ENCODE measurements at places on chromosomes 11 and 22. TPM values are rescaled to one million over a fixed set of nuclear protein-coding genes. Genes with fewer than 3 reads are reported as not detected.

Gene PLA2G3
- total RNA-seq = not detected

Gene UPK2
- total RNA-seq = not detected

Gene KCTD14
- 1.4 TPM for total RNA-seq

Gene KRTAP5-9
- 0.20 TPM for total RNA-seq

Gene MAPK8IP1
- total RNA-seq = 3.5 TPM

Gene SPTY2D1
- total RNA-seq = 11.1 TPM

Gene TPBGL
- not detected for total RNA-seq

Gene SCGB2A2
- total RNA-seq = not detected

Gene CTSC
- 191 TPM for total RNA-seq

Gene LIF
- total RNA-seq = 0.49 TPM

Gene GALNT18
- 26.4 TPM for total RNA-seq

Gene FZD4
- total RNA-seq = 151 TPM

Gene GGTLC2
- total RNA-seq = not detected

Gene GRIK4
- 0.15 TPM for total RNA-seq

Gene PIK3IP1
- total RNA-seq = 6.3 TPM

Gene ALG8
- total RNA-seq = 43.3 TPM

Gene SCN4B
- total RNA-seq = not detected

Gene COA4
- total RNA-seq = 131 TPM

Gene OR2AG1
- total RNA-seq = not detected

Gene TESMIN
- 5.3 TPM for total RNA-seq

Gene NXPE1
- total RNA-seq = not detected
